ENCODE measurements at places on chromosomes 16 and 17.

DNA sequence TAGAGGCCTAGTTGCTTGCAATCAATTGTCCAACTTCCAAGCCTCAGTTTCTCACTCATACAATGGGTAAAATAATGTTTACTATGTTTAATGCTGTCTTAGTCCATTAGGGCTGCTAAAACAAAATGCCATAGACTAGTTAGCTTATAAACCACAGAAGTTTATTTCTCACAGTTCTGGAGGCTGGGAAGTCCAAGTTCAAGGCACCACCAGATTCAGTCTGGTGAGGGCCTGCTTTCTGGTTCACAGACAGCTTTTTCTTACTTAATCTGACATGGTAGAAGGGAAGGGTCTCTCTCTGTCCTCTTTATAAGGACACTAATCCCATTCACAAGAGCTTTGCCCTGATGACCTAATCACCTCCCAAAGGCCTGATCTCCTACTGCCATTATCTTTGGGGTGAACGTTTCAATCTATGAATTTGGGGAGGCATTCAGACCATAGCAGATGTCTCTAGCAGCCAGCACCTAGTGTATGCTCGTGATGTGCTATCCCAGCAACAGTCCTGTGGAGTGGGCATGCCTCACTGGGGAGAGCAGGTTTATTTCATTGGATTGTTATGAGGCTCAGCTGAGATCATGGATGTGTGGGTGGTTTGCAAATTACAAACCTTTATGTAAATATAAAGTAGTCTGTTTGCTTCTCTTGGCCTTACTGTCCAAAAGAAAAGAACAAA, 25.2 kb downstream of the YPEL2 start:
- DNase-seq = no peak

DNA sequence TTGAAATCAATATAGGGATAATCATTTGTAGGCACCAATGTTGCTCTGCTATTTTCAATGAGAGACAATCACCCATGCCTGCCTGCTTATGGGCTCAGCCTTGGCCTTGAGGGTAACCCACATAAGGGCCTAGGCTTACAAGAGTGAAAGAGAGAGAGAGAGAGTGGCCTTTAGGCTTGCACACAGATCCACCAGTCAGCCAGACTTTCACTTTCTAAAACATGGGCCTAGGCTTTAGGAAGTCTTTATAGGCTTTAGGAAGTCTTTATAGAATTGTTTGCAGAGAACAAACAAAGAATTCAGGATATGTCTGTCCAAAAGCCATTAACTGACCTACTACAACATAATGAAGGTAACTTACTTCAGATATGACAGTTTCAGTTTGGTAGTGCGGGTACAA, 3.4 kb downstream of the ABCA9 start:
- DNase-seq = no peak

DNA sequence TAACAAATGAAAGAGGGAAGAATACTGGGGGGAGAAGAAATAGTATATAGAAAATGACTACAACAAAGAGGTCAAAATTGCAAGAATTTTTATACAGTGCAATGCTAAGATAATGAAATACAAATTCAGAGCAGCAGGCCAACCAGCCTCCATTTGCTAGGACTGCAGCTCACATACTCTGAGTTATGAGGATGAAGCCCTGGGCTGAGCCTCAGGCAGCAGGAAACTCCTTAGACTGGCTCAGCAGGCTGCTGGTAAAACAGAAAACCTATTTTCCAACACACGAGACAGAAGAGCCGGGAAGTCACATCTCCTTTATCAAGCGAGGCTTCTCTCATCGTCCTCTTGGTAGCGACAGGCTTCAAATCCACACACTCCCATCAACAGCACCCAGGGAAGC, 296.5 kb downstream of the SLC39A11 start:
- DNase-seq = no peak

GRCh38 chr17:14790521-14790920, 474.6 kb downstream of the PMP22 start:
- DNase-seq = no peak

GRCh38 chr17:5583426-5584382, 605 bp downstream of the NLRP1 start:
- peak; percentile 46 for DNase-seq

DNA sequence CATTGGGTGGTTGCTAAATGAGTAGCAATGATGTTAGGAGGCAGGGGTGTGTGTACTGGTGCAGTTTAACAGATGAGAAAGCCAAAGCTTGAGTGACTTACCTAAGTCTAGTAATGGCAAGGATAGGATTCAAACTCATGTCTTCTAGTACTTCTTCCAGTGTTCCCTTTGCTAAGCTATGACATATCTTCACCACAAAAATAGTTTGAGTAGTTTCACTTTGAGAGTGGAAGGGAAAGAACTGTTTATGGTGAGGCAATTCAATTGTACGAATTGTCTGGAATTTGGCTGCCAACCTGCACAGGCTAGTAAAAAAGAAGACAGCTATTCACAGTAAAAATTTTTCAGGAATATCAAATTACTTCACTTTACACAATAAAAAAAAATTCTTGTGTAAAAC, 138.0 kb downstream of the NLK start:
- DNase-seq = no peak

DNA sequence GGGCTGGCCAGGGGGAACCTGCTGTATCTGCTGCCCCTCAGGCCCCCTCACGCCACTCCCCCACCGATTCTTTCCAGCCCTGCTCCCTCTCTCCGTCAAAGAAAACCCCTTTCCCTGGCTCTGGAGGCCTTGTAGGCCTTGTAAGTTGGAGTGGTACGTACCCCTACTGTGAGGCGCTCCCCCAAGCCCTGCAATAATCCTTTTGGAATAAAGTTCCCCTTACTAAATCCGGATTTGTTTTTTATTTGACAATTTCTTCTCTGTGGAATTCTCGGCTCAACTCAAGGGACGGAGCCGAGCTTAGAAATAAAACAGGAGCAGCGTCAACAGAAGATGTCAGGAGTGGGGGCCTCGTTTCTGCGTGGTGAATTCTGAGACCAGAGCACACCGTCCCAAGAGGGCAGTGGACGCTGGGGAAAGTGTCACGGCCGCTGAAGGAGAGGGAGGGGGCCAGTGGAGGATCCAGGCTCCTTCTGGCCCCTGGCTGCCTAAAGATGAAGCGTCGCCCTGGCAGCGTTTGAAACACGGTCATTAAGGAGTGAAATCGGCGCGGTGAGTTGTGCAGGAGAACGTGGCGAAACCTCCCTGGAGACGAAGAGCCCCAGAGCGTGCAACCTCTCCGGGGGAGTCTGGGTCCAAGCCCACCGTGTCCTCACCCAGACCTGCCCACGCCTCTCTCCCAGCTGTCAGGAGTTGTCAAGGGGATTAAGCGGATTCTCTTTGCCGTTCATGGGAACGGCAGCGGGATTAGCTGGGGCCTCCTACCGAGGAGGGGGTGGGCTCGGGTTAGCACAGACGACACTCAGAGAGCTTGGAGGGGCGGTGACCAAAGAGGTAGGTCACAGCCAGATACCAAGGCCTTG, 47.0 kb downstream of the SLC7A5 start:
- DNase-seq = no peak

- no peak for DNase-seq
These were observed 24.3 kb downstream of the SPECC1 start for GRCh38 chr17:20033415-20033814.

DNA sequence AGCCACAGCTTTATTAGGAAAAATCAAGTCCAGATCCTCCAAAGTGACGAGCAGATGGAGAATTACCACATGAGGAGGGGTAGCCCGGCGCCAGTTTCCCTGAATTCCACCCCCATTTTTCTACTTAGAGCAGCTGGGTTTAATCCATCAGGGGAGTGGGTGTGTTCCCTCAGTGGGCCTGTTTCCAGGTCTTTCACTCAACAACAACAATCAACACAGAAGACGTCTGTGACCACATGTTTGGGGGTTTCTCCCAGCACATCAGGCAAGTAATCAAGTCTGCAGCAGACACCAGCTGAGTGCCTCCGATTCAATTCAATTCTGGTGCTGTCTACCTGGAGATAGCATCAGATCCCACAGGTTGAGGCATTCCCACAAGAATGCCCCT, 6.8 kb downstream of the SLC6A2 start:
- DNase-seq = no peak

DNA sequence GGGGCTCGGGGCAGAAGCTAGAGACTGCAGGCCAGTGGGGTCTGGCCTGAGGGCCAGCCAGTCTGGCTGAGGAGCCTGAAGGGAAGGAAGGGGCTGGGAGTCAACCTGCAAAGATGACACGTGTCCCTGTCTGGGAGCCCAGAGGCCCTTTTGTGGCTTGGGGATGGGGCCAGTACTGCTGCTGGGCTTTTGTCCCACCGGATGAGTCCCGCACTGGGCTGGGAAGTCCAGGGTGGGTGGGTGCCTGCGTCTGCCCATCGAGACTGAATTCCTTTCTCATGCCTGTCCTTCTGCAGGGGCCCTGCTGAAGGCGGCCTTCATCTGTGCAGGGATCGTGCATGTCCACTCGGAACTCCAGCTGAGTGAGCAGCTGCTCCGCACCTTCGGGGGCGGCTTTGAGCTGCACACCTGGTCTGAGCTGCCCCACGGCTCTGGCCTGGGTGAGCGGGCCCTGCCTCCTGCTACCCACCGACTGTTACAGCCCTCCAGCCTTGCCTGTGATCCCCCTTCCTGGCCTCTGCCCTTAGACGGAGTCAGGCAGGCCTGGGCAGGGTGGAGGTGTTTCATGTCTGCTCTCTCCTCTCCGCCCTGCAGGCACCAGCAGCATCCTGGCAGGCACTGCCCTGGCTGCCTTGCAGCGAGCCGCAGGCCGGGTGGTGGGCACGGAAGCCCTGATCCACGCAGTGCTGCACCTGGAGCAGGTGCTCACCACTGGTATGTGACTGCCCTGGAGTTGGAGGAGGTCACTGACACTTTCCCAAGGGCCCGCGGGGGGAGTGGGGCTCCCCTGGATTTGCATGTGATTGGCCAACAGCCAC, 20.9 kb downstream of the FCSK start:
- no peak for DNase-seq

DNA sequence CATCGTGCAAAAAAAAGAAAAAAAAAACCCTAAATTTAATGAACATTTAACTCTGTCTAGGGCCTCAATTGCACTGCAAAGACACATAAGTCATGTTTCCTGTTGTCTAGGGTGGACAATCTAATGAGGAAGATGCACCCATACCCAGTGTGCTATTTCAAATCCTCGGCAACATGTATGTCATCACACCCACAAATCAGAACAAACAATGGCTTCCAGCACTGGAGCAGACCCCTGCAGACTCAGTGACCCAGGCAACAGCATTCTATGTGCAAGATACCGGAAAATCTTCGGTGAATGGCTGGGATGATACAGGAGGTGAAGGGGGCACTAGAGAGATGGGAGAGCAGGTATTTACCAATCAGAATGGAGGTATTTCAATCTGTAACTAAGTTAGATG, 221.7 kb upstream of the XYLT1 start:
- no peak for DNase-seq

GRCh38 chr17:49357516-49357915, 4.5 kb downstream of the ZNF652 start:
- no peak for DNase-seq

- no peak for DNase-seq
These were observed 8.2 kb upstream of the SEC14L1 start for GRCh38 chr17:77132411-77133086.

DNA sequence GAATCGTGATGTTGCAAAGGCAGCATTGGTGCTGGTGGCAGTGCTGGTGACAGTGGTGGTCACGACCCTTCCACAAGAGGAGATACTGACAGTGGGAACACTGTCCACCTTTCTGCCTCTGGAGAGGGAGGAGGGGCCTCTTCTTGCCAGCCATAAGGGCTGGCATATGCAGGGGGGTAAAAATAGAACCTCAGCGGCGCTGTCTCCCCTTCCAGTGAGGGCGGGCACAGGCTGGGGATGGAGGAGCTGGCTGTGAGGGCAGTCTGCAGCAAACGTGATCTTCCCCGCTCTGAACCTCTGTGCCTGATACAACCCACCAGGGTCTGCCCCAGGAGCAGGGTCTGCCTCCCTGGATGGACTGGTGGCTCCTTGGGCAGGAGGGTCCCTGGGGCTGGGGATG, 3.4 kb downstream of the RAP1GAP2 start:
- no peak for DNase-seq

- peak; percentile 80 for DNase-seq
These were observed 43.5 kb downstream of the REXO5 start for GRCh38 chr16:20849589-20850390.

DNA sequence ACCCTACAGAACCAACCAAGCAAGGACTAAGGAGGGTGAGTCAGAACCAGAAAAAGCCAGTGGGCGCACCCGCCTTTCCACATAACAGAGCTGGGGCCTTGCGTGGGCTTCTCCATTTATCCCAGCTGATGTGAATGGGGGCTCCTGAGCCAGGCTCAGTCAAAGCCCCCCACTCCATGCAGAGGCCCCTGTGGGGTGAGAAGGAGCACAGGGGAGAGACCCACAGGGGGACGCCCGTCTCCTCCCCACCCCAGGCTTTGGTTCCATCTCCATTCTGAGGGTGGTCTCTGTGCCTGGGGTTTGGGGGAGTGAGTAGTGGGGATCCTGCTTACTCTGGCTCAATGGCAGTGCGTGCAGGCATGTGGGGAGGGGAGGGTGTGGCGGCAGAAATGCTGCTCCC, 210.1 kb upstream of the TNRC6C start:
- DNase-seq = no peak

GRCh38 chr16:57611181-57611580, 17.2 kb upstream of the ADGRG1 start:
- no peak for DNase-seq

DNA sequence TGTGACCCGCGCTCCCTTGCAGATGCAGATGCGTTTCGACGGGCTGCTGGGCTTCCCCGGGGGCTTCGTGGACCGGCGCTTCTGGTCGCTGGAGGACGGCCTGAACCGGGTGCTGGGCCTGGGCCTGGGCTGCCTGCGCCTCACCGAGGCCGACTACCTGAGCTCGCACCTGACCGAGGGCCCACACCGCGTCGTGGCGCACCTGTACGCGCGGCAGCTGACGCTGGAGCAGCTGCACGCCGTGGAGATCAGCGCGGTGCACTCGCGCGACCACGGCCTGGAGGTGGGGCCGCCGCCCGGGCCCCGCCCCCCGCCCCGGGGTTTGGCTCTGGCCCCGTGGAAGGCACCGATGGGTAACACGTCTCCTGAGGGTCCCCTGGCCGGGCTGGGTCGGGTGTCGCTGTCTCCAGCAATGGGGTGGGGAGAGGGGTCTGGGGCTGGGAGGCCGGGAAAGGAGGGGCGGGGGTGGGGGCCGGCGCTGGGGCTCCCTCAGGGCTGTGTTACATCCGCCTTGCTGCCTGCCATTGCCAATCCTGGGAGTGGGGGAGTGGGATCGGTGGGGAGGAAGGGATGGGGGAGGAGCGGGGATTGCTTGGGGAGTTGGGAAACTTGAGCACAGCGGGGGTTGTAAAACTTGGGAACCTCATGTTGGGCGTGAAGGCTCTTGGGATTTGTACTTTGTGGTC, 737 bp downstream of the NUDT16L1 start:
- DNase-seq = peak; percentile 68

DNA sequence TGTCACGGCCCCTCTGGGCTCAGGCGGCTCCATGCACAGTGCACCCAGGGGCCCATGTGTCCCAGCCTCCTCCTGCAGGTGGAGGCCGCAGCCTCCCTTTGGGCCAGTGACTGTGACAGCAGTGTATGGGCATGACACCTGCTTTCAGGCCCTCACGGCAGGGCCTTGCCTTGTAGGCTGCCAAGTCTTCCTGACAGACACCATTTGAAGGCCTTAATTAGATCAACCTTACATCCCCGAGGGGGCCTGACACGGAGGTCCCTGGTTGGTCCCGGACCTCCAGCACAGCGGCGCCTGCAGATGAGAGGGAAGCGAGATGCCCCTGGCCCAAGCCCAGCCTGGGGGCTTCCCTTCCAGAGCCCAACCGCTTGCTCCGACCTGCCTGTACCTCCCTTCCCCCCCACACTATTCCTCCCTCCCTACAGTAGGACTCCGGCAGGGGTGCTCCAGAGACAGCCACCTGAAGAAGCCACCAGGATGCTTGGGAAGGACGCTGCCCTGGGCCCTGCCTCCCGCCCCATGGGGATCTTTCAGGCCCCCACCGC, 31.9 kb downstream of the BAIAP2 start:
- DNase-seq = no peak

GRCh38 chr17:29571883-29572681, 3.6 kb downstream of the TP53I13 start:
- DNase-seq = peak; percentile 44

Data from activated T-cell treated with anti-CD3 and anti-CD28 coated beads, Interleukin-2, amount 50 U/mL, for 24 hours (primary cell).